ENCODE measurements at places on chromosomes 1 and 21.
A peak's percentile ranks its signal among the peaks of the same experiment; 100 is the strongest.

DNA sequence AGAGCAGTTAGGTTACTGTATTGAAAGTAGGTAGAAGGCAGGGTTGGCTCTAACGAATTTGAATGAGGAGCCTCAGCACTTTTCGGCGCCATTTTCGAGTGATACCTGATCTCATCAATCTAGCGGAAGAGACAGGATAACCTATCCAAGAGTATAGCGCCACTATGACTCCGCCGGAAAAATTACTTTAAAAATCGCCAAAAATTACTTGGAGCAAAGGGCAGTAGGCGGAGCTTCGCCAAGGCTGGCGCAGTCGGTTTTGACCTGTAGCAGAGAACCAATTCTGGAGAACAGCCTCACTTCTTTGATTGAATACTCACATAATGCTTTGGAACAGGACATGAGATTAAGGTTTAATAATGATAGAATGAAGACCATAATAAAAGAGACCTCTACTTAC is 25.6 kb downstream of the EFCAB7 start:
- DNase-seq: no peak

GRCh38 chr1:208098773-208099172 is 145.4 kb downstream of the PLXNA2 start:
- no peak for DNase-seq

DNA sequence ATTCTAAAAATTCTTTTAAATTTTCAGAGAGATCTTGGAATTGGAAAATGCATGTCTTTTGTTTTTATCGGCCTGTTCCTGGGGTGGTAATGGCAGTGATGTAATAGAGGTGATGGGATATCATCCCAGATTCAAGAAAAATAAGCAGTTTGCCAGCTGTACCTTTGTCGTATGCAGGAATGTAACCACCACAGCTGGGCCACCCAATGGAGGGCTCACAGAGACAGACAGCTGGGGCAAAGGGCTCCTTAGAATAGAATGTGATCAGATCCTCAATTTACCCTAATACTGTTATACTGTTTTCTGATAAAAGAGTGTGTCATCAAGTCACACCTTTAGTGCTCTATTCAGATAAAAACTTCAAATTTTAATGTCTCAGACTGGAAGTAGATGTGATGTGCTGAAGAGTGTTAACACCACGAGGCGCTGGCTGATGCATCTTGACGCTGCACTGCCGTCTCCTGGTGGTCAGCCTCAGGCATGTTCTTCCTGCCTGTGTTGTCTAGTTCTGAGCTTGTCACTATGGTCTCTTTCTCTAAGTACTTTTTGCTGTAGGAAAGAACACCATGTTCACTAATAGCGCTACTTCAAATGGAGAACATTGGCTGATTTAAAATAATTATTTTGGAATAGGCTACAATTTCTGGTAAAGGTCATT is 78.8 kb downstream of the C1orf21 start:
- no peak for DNase-seq

GRCh38 chr1:229440851-229441537 is 7.1 kb upstream of the ACTA1 start:
- peak; percentile 58 for DNase-seq

DNA sequence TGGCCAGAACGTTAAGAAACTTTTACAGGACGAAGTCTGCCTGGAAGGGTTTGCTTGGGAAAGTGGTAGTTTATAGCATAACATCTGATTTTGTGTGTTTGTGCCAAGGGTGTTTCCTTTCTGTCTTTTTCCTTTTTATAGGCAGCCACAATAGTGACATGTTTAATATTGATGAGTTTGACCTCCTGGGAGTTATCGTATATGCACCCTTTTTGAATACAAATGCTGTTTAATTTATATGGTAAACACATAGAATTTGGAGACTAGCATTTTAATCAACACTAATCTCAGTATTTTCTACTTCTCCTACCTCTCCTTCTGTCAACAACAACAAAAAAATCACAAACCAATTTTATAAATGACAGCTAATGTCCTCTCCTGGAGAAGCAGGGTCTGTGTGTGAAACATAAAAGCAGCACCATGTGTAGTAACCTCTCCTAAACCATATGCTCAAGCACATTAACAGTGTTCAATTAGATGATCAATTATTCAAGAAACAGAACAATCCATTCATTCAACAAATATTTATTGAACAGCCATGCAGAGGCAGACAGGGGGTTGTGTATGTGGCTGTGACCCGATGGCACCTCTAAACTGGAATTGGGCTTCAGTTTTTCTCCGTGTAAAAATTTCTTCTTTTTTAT is 604 bp upstream of the FMN2 start:
- DNase-seq: no peak

All from foreskin keratinocyte (primary cell).